Fibroblast of gingiva (primary cell): ENCODE measurements at places on chromosomes 13 and 19.

GRCh38 chr13:59837101-59837500, 326.6 kb downstream of the DIAPH3 start:
- DNase-seq, result no peak

GRCh38 chr13:20867408-20867807, 35.1 kb downstream of the XPO4 start:
- DNase-seq, result no peak

DNA sequence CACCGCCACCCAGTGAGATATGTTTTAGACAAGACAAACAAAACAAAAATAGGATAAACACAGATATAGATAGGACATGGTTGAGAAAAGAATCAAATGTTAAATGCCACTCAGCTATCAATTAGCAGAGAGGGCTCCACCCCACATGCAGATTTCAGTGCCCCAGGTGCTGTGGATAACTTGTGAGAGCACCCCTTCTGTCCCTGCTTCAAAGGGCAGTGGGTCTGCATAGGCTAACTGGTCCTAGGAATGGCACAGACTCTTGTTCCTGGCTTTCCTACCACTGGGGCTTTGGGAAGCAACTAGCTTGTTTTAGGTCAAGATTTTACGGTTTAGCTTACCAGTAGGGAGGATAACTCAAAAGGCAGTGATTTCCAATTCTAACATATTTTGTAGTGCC, 460.3 kb downstream of the TSHZ3 start:
- no peak for DNase-seq

DNA sequence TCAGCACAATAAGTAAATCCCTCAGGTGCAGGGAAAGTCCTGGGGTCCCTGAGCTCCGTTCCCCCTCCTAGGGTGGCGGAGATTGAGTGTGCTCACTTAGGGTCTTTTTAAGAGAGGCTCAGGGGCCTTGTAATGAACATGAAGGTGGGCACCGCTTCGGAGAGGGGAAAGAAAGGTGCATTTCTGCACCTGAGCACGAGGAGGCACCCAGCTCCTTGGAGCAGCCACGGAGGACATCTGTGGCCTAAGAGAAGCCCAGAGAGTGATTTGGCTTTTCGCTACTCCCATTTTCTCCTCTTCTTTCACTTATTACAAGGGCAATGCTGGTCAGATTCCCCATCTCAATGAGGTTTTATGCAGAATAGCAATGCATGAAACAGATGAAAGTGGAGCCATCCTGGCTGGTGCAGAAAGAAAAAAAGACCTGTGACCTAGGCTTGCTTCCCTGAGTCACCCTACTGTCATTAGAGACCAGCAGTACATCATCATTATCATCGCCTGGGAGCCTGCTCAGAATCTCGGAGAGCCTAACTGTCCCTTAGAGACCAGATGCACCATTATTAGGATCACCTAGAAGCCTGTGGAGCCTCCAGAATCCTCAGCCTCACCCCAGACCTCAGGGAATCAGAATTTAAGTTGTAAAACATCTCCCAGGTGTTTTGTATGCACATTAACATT, 86.6 kb upstream of the RAP2A start:
- DNase-seq, result no peak

DNA sequence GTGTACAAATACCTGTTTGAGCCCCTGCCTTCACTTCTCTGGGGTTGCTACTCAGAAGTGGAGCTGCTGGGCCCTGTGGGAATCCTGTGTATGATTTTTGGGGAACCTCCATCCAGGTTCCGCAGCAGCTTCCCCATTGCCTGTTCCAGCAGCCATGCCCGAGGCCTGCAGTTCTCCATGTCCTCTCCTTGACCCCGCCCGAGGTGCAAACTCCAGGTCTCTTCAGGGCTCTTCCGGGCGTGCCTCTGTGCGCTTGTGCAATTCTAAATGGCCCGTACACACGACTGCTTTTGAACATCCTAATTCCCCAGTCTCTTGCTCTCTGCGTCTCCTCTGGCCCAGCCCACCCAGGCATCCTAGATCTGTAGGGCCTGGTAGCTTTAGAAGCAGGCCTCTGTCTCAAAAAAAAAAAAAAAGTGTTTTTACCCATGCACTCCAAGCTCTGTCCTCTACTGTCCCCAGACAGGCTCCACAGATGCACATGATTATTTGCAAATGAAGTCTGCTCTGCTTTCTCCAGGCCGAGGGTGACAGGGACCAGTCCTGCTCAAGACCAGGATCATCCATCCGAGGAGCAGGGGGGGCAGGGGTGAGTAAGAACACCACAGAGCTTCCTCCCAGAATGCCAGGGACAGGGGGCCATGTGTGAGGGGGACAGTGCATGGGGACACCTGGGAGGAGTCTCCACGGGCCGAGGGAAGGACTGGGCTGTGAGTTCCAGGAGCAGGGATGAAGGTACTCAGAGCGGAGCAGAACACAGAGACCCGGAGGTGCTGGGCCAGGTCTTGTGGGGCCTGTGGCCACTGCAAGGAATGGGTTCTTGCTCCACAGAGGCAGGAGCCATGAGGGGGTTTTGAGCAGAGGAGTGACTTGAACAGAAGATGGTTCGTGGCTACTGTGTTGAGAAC, 51.7 kb downstream of the SLC7A9 start:
- DNase-seq, result no peak
